T1000 (cell line): ENCODE measurements at places on chromosomes 5 and 9.

DNA sequence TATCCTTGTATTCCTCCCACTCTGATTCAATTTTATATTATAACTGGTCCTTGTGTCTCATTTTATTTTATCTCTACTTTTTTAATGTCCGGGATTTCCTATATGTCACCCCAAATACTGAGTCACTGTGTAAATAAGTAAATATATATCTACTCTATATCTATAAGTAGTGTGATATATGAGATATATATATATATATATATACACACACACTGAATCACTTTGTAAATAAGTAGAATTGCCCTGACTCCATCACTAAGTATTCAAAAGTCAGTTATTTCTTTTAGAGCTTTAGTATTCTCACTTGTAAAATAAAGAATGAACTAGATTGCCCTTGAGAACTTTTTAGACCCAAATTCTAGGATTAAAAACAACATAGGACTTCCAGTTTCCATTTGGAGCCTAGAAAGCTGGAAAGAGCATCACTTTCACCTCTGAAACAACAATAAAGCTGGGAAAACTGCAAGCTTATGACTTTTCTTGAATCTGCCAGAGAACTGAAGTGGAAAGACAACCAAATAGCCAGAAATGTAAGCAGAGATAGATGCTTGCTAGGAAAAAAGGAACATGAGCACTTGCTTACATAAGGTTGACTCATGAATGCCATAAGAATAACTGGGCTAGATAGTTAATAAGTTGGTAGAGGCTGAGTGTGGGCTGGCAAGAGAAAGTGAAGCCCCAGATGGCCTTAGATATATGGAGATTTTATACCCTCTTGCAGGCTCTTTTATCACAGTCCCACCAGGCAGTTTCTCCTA is 171.1 kb upstream of the TLX3 start:
- no peak for DNase-seq

GRCh38 chr5:21688655-21689054 is 1164.5 kb downstream of the CDH12 start:
- DNase-seq, result no peak

GRCh38 chr9:126517833-126518356 is 95.8 kb upstream of the LMX1B start:
- no peak for DNase-seq

- no peak for DNase-seq
Observed at GRCh38 chr9:129962451-129962864, 80.5 kb downstream of the FNBP1 start.

GRCh38 chr5:14183187-14183939 is 40.2 kb downstream of the TRIO start:
- DNase-seq, result no peak

DNA sequence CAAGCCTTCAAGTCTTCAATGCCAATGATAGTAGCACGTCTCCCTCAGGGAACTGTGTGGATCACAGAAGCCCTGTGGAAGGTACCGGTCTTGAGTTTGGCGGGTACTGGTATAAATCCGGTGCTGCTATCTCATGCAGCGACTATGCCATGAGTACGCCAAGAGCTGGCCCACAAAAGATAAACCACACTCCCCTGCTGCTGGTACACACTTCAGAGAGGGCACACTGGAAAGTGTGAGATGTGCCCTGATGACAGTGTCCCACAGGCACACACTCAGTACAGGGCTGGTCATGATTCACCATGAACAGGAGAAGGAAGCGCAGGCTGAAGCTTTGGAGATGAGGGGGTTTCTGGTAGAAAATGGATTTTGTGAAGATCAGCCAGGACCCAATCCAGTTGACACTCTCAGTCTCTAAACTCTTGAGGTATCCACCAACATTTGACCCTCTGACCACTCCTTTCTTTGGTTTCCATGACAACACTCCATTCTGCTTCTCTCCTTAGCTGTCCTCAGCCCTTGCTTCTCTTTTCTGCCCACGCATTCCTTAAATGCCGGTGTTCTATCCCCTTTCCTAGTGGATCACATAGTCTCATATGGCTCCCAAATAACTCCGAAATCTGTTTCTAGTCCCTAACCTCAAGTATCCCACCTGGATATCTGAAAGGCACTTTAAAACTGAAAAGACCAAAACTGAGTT is 5.1 kb downstream of the AMACR start:
- no peak for DNase-seq

GRCh38 chr9:134561427-134562145 is 80.0 kb upstream of the COL5A1 start:
- no peak for DNase-seq

GRCh38 chr5:11224436-11225187 is 463.6 kb upstream of the DAP start:
- DNase-seq, result no peak

DNA sequence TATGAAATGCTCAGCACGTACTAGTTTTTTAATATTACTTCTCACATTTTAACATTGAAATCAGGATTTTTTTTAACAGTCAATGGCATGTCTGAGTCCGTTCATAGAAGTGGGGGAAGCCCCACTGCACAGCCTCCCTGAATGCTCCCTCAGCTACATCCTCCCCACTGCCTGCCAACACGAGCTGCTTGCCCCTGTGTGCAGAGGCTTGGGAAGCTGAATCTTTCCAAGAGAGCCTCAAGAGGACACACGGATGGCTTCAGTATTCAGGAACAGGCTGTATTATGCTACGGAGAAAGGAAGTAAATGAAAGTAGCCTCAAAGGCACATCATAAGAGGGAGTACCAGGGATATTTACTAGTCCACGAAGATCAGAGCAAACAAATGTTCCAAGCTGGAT is 248.7 kb downstream of the SPOCK1 start:
- no peak for DNase-seq

GRCh38 chr5:135497971-135498636 is 37.7 kb downstream of the NEUROG1 start:
- DNase-seq, result no peak

GRCh38 chr9:113219969-113220368 is 1.1 kb downstream of the FKBP15 start:
- no peak for DNase-seq

- DNase-seq, result no peak
Observed at GRCh38 chr5:16548115-16548514, 68.7 kb downstream of the RETREG1 start.

GRCh38 chr5:10467281-10468198 is 25.9 kb downstream of the ROPN1L start:
- no peak for DNase-seq

- no peak for DNase-seq
Observed at GRCh38 chr5:73387601-73388305, 60.8 kb downstream of the FOXD1 start.

DNA sequence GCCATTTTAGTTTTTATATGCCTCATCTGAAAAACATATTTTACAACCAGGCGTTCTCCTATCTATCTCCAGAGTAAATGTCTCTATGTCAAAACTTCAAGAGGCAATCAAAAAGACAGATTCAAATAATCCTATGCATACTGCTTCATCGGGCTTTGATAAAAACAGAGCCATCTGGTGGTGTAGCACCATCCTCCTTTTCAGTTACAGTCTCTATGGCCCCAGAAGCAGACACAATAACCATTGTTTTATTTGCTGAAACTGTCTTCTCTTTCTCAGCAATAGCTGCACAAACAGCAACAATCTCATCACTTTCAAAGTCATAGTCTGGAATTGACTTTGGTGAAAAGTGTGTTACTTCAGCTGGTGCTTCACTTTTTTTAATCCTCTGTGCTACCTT is 36.3 kb downstream of the PTGER4 start:
- DNase-seq, result no peak

DNA sequence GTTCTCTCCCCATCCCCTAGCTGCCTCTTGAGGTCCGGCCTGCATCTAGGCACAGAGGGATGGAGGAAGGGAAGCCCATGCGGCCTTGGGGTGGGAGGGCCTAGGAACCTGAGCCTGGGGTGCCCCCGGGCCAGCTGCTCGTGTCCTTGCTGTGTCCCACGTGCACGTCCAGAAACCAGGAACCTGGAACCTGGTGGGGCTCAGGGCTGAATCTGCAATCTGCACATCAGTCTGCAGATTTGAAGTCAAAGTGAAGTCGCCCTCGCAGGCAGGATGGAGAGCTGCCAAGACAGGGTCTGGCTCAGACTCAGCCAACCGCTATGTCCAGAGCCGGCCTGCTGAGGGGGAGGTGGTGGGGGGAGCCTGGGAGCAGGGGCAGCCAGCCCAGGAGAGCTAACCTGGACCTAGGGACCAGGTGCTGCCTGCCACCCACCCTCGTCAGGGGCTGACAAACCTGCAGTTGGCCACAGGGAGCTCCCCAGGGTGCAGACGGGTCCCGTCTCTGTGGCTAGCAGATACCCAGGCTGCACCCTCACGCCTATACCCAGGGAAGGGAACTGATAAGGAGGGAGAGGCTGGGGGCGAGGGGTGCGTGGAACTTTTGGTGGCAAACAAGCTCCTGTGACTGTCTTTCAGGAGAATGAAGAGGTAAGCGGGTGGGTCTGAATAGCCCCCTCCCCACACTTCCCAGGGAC is 103.5 kb upstream of the SIMC1 start:
- no peak for DNase-seq

DNA sequence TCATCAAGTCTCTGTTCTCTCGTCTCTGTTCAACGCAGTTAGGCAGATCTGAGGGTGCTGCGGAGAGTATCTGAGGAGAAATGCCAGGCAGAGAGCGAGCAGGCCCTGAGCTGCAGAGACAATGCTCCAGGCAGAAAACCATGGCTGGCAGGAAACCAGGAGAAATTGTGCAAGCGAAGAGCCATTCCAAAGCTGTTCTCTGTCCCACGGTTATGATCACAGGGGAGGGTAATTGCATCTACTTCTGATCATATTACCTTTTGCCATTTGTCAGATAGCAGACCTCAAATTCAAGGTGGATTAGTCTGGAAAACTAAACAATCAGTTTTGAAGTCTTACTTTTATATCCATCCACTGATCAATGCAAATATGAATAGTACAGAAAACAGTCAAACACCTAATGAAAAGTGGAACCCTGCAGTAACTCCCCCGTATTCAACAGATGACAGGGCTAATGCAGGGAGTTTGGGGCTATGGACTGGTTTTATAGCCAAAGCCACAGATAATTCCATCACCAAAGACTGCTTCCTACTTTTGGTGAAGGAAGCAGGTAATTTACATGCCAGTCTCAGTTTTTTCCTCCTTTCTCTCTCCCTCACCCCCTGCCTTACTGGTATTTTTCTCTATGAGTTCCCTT is 228.0 kb downstream of the DCP2 start:
- no peak for DNase-seq

DNA sequence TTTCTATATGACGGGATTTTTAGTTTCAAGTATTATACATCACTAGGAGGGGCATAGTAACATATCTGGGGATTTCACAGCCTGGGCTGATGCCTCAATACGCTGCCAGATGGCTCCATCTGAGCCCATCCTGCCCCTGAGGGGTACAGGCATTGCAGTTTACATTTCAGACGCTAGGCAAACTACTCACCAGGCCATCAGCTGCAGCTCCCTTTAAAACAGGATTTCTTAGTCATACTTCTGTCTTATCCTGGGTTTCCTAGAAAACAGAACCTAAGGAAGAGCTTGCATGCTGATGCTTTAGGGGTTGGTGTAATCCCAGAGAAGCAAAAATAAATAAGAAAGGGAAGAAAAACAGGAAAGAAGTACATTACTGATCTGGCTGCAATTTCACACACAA is 372.8 kb upstream of the PIK3R1 start:
- no peak for DNase-seq

DNA sequence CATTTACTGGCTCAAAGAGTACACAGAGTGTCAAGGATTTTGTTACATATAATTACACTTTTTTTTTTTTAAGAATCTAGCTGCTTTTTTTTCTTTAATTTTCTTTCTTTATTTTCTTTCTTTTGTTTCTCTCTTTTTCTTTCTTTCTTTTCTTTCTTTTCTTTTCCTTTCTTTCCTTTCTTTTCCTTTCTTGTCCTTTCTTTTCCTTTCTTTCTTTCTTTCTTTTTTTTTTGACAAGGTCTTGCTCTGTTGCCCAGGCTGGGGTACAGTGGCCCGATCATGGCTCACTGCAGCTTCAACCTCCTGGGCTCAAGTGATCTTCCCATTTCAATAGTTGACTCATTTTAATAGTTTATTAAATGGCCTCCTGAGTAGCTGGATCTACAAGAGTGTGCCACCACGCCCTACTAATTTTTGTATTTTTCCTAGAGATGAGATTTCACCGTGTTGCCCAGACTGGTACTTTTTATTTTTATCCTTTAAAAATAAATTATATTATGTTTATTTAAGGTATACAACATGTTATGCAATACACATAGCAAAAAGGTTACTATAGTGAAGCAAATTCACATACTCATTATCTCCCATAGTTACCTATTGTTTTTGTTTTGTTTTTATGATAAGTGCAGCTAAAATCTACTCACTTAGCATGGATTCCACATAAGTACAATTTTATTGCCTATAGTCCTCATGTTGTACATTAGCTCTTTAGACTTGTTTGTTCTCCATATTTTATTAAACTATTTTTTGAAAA is 381.5 kb upstream of the KLF4 start:
- DNase-seq, result no peak

DNA sequence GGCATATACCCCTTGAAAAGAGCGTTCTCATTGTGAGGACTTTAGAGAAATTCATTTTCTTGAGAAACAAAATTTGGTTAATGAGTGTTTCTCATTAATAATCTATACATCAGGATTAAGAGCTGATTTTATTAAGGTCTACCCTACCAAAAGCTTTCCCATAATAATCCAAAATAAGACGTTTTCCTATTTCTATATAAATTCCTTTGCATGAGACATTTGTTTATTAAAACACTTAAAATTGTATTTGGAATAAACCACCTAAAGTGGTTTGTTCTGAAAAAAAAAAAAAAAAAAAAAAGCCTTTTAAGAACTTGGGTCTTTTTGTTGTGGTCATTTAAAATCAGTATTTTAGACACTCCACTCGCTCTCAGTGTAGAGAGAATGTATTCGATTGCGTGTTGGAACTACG is 695 bp upstream of the TMOD1 start:
- no peak for DNase-seq

- no peak for DNase-seq
Observed at GRCh38 chr5:55134053-55134722, 25.8 kb upstream of the GPX8 start.

DNA sequence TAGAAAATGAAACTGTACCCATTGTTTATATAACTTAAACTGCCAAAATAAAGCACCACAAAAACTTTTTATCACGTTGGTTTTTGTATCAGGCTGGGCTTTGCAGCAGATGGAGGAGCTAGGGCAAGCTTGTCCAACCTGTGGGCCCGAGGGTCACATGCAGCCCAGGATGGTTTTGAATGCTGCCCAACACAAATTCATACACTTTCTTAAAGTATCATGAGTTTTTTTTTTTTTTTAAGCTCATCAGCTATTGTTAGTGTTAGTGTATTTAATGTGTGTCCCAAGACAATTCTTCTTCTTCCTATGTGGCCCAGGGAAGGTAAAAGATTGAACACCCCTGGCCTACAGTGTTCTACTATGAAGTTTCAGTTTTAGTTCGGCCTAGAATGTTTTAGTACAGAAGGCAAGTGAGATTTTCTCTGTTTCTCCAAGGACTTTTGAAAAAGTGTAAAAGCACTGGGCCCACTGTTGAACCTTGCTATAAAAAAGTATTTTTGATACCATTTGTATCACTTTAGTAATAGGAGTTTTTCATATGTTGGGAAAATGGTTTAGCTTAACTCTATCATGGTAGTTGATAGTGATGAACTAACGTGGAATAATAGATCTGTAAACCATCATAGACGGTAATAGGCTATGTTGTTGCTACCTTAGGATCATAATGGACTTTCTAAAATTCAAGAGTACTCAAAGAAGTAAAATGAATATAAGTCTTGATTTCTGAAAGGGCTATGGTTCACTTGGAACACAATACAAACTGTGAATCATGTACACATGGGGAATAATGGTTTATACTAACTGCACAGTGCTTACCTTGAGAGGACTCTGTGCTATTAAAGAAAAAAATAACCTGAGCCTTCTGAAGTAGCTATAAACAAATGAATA is 2.9 kb downstream of the CDKN2A start:
- no peak for DNase-seq

GRCh38 chr5:57989378-57989777 is 470.5 kb downstream of the PLK2 start:
- DNase-seq, result no peak
